ENCODE measurements at places on chromosomes 4 and X. TPM values are rescaled to one million over a fixed set of nuclear protein-coding genes. Genes with fewer than 3 reads are reported as not detected.

GRCh38 chrX:40537310-40537709, 43.5 kb upstream of the ATP6AP2 start:
- no peak for DNase-seq

Gene NLGN4X
- 45.0 TPM for total RNA-seq

Gene GRK4
- total RNA-seq: 14.9 TPM

Gene ANXA3
- 123 TPM for total RNA-seq

GRCh38 chr4:153295131-153295755, 49.2 kb upstream of the MND1 start:
- DNase-seq: no peak

GRCh38 chr4:138611017-138611416, 368.9 kb upstream of the SLC7A11 start:
- DNase-seq: no peak

GRCh38 chr4:119540249-119540648, 88.4 kb downstream of the PDE5A start:
- no peak for DNase-seq

Gene NPNT
- 6.5 TPM for total RNA-seq

GRCh38 chrX:86379209-86379608, 231.0 kb downstream of the DACH2 start:
- DNase-seq: no peak

- peak; percentile 31 for DNase-seq
Observed at GRCh38 chrX:155056877-155057792, 13.8 kb downstream of the CMC4 start.

DNA sequence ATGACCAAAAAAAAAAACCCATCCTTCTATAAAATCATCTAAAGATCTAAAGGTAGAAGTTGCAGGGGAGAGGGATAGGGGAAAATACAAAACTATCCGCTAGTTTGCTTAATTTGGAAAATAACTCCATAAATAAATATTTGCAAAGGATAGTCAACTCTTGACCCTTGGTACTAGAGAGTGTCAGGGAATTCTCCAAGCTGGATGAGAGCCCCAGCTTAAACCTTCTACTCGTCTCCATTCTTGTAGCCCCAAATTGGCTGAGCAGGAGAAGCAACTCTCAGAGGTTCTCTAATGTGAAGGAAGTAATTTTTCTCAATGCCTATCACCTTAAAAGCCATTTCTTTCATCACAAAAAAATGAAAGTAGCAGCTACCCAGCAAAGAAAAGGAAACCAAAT, 35.2 kb downstream of the ACSL4 start:
- DNase-seq: no peak

- DNase-seq: peak; percentile 17
Observed at GRCh38 chr4:39637586-39638353, 895 bp downstream of the SMIM14 start.

DNA sequence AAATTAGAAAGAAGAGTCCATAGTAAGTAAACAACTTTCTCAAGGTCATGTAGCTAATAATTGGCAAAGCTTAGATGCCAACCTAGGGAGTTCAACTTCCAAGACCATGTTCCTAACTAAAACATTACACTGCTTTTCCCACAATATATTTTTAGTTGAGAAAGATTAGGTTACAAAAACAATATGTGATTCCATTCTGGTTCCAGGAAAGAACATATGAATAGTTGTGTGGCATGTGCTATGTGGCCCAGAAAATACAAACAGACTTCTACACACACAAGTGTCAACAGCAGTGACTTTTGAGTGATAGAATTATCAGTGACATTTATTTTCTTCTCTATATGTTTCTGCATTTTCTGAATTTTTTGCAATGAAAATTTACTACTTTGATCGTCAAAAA, 62.7 kb upstream of the EDNRA start:
- no peak for DNase-seq

Gene OPHN1
- total RNA-seq: 7.2 TPM

- DNase-seq: no peak
Observed at GRCh38 chrX:107197319-107197718, 8.9 kb downstream of the NUP62CL start.

GRCh38 chrX:68995780-68996551, 167.1 kb downstream of the EFNB1 start:
- peak; percentile 9 for DNase-seq

Gene UGT2A1
- total RNA-seq: not detected

- no peak for DNase-seq
Observed at GRCh38 chrX:155995321-155995875, 2.1 kb upstream of the IL9R start.

Gene FAM236B
- total RNA-seq: not detected

- no peak for DNase-seq
Observed at GRCh38 chr4:156958276-156959074, 13.1 kb downstream of the PDGFC start.

Gene CYBB
- 0.41 TPM for total RNA-seq

GRCh38 chr4:7759216-7759615, 180.4 kb downstream of the AFAP1 start:
- no peak for DNase-seq

Gene RRH
- 0.33 TPM for total RNA-seq

DNA sequence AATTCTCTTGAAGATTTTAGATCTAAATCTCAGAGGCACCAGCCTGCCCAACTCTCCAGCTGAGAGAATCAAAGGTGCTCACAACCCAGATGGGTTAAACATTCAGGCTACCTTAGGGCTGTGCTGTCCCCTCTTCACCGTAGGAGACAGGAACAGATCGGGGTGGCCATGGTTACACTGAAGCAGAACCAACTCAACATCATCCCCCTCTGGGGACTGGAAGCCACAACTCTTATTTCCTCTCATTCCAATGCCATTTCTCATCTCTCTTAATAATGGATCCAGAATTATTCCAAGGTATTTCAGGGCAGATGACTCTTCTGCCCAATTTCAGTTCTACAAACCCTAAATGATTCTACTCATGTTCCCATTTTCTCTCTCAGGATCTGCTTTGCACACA, 109.7 kb downstream of the NKX6-1 start:
- DNase-seq: no peak

Gene TIMM17B
- total RNA-seq: 73.8 TPM

Gene SAT1
- total RNA-seq: 242 TPM

GRCh38 chr4:153790962-153791551, 2.2 kb upstream of the SFRP2 start:
- DNase-seq: peak; percentile 58

DNA sequence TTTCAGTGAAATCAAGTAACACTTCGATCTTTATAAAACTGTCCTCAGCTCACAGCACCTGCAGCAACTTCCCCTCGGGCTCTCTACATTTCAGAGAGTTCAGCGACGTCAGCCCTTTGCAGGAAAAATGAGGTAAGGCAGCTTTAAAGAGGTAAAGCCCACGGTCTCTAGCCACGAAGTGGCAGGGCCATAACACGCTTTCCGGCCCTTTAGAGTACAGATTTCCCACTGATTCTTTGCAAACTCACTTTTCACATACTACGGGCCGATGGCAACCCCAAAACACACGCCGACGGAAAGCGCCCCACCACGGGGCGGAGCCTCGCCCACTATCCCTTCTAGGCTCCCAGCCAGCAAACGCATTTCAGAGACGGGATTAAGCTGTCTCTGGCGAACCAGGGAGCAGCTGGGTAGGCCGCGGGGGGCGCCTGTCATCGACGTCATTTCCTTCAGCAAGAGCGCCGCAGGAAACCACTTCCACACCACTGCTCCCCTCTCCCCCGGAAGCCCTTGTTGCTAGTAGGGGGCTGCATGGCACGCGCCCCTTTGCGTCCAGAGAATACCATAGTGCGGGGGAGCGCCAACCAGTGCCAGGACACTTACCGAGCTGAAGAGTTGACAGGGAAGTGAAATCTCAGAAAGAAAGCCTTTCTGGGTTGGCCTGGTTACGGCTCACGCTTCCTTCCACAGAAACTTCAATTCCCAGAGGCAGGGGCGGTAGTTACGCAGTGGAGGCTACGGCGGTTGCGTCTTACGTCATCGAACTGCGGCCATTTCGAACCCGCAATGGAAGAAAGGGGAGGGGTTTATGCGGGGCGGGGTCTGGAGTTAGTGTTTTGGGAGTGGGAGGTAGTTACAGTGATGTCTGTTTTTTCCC, at the start of gene TRMT10A:
Gene TRMT10A, minus strand, starts transcription at position 730 of the 877 bp plus-strand sequence. CDS start 4,701 bp downstream, outside the sequence.
- DNase-seq: peak; percentile 84

DNA sequence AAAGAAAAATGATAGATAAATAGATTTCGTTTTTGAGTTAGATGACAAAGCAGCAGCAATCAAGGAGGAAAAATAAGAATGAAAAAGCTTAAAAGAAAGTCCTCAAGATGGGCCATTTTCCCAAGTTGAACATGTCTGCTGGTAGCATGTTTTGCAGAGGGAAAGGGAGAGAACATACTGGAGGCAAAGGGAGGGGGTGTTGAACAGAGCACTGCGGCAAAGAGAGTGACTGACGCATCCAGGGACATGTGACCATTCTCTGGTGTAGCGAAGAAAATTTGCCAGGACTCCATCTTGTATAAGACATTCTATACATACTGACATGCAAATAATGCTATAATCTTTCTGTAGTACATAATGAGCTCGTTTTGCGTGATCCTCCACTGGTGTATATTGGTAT, 1.2 kb downstream of the LINC00632 start:
- DNase-seq: no peak

Gene TMPRSS11F
- not detected for total RNA-seq

Gene DRD5
- total RNA-seq: 0.13 TPM

- DNase-seq: no peak
Observed at GRCh38 chr4:2623442-2623841, 87.0 kb downstream of the FAM193A start.

- DNase-seq: no peak
Observed at GRCh38 chr4:135777361-135777760, 1575.8 kb upstream of the PABPC4L start.

DNA sequence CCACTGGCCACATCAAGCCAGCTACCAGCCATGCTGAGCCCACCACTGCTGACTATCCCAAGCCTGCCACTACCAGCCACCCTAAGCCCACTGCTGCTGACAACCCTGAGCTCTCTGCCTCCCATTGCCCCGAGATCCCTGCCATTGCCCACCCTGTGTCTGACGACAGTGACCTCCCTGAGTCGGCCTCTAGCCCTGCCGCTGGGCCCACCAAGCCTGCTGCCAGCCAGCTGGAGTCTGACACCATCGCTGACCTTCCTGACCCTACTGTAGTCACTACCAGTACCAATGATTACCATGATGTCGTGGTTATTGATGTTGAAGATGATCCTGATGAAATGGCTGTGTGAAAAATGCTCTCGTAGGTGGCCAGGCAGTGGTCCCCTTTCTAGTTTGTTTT, 4.7 kb downstream of the GPR50 start:
- DNase-seq: no peak

DNA sequence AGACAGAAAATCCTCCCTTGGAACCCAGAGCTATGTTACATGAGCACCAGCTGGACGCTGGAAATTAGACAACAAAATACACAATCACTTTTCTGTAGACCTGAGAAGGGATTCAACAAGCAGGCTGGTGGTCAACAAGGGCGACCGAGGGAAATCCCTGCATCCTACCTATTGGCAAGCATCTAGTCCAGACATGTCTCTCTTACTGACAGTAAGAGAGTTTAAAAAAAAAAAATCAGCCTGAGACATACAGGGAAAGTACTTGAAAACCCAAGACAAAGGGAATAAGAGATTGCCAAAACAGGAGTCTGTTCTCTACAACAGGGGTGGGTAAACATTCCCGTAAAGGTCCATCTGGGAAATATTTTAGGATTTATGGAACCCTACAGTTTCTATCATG, 108.0 kb downstream of the KDR start:
- no peak for DNase-seq

Gene SHROOM4
- total RNA-seq: 6.6 TPM

GRCh38 chrX:11791090-11791489, 33.1 kb downstream of the MSL3 start:
- no peak for DNase-seq

GRCh38 chr4:118910221-118910620, 21.6 kb downstream of the SYNPO2 start:
- DNase-seq: no peak

DNA sequence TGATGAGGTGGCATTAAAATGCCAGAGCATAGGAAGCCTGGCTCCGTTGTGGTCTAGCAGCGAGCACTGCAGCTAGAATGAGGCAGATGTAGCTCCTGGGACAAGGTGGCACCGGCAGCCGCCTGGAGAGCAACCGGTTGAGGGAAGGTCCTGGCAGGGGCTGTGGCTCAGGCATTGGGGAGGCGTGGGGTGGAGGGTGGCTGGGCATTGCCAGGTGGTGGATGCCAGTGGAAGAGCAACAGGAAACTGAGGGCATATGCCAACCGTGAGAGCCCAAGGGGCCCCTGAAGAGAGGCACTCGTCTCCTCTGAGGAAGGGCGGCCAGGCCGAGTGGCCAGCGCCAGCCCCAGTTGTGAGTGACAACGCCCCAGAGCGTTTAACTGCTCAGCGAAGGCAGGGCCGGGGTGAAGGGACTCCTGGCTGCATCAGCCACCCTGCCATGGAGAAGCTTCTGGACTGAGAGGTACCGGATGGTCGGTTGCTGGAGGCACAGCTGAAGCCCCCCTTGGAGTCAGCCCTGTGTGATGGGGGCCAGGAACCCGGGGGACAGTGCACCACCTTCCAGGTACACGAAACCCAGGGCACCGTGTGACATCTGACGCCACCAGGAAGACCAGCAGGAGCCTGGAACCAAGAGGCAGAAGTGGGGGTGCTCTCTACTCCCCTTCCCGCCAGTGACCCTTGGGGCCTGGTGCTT, 13.2 kb upstream of the PDE6B start:
- DNase-seq: no peak

GRCh38 chr4:18480928-18481327, 459.4 kb upstream of the LCORL start:
- DNase-seq: no peak

DNA sequence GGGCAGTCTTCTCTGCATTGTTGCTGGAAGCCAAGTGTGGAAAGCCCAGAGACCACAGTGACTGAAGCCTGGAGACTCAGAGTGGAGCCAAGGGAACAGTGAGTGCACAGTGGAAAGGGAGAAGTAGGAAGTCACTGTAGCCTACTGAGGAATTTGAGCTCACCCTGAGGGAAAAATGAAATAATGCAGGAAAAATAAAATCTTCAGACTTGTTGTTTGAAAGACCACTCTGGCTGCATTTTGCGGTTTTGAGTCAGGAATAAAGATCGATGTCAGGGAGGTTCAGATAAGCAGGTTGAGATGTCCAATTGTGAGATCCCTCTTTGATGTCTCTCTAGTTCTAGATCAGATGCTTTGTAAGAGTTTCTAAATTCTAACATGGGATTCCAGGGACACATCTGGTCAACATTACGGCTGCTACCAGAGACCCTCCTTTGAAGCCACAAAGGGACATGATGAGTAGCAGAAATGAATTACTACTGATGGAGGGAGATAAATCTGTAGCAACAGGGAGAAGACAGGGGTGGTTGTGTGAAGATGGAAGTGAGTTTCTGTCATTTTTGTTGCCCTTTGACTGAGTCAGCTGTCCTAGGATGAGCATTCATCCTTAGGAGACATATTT, 8.4 kb downstream of the ADH4 start:
- DNase-seq: no peak

DNA sequence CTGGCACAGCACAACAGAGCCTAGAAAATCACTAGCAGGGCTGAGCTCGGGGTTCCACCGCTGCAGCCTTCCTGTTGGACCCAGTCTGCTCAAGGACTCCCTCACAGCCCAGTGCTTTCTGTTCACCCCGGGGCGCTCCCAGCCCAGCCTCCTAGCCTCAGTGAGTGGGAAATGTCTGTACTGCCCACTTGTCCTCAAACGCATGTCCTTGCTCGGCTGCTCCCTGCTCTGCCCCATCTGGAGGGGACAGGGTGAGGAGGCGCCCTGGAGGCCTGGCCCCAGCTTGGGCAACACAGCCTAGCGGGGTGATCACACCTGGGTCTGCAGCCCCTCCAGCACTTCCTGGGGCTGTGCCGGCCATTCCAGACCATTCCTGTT, 11.9 kb upstream of the CCNQ start:
- no peak for DNase-seq
